ENCODE measurements at places on chromosomes 5 and 9. TPM values are rescaled to one million over a fixed set of nuclear protein-coding genes. Genes with fewer than 3 reads are reported as not detected.

- DNase-seq = no peak
Observed at GRCh38 chr5:163439092-163439425, 1.7 kb downstream of the CCNG1 start.

ZNF346 gene
- 6.2 TPM for total RNA-seq

PCDHA9 gene
- not detected for total RNA-seq

DNA sequence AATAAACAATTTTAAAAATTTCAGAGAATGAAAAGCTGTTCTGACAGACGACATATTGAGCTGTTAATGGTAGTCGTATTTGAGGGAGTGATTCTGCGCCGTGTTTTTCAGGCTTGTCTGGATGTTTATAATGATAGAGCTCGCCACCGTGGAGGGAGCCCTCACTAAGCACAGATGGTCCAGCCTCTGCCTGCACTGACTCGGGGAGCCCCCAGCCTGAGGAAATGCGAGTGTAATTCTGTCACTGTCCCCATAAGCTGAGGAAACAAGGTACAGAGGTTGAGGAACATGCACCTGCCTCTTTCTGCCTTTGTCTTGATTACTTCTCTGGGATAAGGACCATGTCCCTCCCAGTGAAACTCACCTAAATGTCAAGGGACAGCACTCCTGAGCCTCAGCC lies 7.4 kb upstream of the DBH start:
- peak; percentile 15 for DNase-seq

DNA sequence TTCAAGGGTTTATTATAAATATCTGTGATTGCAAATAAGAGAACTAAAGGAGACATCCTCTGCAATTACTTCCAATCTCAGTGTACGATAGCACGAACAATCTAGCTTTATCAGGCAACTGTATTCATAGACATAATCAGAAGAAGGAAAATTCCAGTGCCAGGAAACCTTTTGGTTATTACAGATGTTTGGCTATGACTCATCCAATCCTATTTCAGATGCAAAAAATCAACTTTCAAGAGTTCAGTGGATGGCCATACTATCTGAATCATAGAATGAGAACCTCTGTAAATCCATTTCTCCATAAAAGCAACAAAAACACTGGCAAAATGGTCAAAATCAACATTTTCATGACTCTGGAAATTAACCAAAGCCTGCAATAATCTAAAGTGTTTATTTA lies 37.9 kb downstream of the GAS1 start:
- DNase-seq = no peak

DNA sequence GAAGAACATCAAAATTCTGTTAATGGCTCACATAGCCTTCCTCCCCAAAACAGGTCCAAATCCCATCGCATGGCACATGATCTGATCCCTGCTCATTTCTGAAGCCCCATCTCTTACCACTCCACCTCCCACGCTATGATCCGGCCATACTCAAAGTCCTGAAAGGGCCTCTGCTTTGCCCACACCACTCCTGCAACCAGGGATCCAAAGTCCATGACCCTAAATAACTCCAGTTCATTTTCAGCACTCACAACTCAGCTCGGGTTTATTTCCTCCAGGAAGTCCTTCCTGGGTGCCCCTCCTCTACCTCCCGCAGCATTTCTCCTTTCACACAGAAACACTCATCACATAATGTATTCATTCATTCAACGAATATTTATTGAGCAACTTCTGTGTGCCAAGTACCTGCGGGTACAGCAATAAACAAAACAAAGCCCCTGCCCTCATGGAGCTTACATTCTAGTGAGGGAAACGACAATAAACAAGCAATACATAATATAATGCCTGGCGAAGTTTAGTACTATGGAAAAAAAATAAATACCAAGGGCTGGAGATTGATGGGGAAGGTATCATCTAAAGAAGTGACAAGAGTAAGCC lies 2.7 kb downstream of the TTLL11 start:
- no peak for DNase-seq

ZDHHC11B gene
- total RNA-seq = 14.7 TPM

DNA sequence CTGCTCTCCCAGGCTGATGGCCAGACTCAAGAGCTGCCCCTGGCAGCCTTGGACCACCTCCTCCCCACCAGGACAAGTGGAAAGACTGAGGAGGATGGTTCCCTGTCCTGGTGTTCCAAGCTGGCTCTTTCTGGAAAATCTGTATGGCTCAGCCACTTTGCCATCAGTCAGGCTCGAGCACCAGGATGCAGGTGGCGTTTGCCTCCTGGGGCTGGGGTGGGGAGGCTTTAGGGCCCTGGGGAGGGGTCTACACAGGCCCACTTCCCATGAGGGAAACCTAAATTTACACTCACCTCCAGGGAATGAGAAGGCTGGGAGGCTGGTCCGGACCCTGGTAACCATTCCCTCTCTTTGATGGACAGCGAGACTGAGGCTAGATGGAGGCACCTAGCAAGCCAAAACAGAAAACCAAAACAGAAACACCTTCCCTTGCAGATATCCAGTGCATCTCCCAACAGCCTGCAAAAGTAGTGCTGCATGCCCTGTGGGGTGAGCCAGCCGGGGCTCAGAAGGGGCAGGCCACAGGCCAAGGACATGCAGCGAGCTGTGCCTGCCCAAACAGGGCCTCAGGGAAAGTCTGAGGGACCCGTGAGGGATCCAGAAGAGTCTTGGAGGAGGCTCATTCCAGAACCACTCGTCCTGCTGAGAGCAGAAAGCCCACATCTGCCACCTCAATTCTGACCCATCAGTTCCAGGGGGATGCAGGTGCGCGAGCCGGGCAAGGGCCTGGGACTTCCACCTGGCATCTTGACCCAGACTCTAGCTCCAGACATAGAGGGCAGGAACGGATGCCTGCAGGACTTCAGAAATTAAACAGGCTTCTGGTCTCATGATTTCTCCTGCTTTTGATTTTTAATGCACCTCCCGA lies 5.4 kb upstream of the CSF2 start:
- DNase-seq = no peak

- DNase-seq = peak; percentile 80
Observed at GRCh38 chr9:94603259-94604160, 9.9 kb upstream of the FBP2 start.

DNA sequence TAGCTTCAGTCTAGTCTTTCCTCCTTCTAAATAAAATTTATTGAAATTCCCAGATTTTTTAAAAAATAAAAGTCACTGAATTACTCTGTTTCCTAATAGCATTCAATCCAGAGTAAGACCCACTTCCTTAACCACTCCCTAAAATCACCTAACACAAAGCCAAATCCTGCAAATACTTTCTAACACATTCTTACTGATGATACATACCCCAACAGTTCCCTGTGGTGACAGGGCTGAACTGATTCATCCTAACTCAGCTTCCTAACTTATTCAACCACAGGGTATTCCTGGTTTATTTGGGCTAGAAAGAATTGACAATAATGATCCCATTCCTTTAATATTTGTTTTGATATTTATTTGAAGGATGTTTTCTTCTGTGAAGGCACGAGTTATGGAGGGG lies 40.7 kb upstream of the ZNF300 start:
- no peak for DNase-seq

MAMDC4 gene
- 12.8 TPM for total RNA-seq

GRCh38 chr9:90665072-90665471 lies 22.4 kb upstream of the DIRAS2 start:
- no peak for DNase-seq

C5orf52 gene
- not detected for total RNA-seq

GRCh38 chr9:69585571-69585970 lies 86.6 kb downstream of the APBA1 start:
- no peak for DNase-seq

RFK gene
- 23.9 TPM for total RNA-seq

GRCh38 chr9:127185931-127186781 lies 63.7 kb upstream of the ANGPTL2 start:
- DNase-seq = peak; percentile 92

- no peak for DNase-seq
Observed at GRCh38 chr5:55997742-55998351, 3.1 kb upstream of the IL6ST start.

TEX48 gene
- not detected for total RNA-seq

GRCh38 chr9:131734165-131734610 lies 5.7 kb downstream of the RAPGEF1 start:
- peak; percentile 86 for DNase-seq

TAF1L gene
- not detected for total RNA-seq

GRCh38 chr5:122236270-122237040 lies 75.6 kb upstream of the SNCAIP start:
- no peak for DNase-seq

DNA sequence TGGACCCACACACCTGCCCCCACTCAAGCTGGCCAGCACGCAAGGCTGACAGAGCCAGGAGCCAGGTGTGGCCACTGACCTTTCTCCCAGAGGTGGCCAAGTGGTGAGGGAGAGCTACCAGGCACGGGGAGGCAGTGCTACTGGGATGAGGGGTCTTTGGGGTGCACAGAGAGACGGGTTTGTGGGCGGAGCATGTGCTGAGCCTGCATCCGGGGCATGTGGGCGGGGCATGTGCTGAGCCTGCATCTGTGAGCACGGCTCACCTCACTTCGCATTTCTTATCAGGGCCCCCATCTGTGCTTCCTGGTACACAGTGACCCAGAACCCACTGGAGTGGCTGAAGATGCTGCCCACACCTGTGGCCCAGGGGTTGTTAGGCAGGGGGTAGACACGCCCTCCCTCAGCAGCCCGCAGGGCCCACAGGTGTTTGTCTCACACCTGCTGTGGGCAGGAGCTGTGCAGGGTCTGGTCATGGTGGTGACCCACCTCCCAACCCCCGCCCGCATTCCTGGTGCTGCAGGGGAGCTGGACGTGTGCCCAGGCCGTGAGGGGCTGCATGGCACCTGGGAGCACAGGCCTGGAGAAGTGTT lies 21.5 kb downstream of the CCDC187 start:
- peak; percentile 51 for DNase-seq

WNT8A gene
- not detected for total RNA-seq

DNA sequence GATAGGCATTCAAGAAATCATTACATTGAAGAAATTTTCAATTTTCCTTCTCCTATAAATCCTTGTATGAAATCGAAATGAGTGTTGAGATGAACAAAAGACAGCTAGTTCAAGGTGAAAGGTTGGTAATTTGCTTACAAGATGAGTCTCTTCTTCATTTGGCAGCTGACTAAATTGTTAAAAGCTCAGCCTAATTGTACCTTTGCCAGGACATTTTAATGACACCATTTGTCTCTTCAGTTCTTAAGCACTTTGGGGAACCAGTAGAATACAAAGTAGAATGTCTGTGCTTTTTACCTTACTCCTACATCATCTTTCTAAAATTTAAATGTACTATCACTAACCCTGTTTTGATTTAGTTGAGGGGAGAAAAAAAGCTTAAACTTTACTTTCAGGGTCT lies 59.4 kb downstream of the GRAMD2B start:
- DNase-seq = no peak

DNA sequence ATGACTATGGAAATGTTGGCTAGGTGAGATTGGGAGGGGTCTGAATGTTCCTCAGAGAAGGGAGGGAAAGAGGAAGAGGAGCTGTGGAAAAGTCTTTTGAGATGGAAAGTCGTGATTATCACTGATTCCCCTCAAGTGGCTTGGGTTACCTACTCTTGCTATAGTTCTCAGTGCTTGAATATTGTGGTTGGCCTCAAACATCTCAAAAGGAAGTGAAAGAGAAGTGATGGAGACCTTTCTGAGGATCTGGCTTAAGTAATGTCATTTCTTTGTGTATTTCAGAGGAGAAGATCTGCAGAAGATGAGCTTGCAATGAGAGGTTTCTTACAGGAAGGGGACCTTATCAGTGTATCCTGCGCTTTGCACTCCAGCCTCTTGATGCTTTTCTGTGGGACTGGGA lies 5.5 kb downstream of the EXOSC2 start:
- no peak for DNase-seq

BARHL1 gene
- not detected for total RNA-seq

NEUROG1 gene
- total RNA-seq = not detected

DNA sequence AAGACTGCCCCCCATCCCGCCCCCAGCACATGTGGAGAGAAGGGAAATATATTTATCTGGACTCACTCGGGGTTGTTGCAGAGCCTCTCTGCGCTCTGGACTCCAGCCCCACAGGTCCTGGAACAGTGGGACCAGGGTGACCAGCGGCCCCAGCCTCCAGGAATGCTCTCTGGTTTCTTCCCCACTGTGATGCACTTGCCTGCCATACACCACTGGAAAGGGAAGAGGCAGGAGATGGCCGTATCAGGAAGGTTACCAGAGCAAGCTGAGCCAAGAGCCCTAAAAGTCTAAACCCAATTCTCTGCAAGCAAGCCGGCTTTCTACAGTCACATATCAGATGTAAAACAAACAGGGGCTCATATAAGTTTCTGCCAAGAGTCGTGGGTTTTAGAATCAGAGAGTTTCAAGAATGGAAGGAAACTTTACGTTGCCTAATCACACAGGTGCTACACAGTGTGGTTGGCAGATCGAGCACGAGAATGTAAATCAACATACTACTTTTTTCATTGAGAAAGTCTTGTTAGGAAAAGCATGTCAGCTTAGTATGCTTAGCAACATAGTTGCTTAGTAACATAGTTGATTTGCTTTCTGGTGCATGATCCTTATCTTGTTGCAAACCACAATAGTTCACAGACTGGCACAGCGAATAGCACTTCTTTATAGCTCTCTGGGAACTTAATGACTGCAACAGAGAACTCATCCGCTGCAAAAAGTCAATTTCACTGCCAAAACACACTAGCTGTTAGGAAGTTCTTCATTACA lies 201.2 kb downstream of the TARS1 start:
- no peak for DNase-seq

PCDHGB3 gene
- 7.3 TPM for total RNA-seq

GRCh38 chr9:129811967-129812363 lies 9.0 kb downstream of the TOR1B start:
- no peak for DNase-seq

DNA sequence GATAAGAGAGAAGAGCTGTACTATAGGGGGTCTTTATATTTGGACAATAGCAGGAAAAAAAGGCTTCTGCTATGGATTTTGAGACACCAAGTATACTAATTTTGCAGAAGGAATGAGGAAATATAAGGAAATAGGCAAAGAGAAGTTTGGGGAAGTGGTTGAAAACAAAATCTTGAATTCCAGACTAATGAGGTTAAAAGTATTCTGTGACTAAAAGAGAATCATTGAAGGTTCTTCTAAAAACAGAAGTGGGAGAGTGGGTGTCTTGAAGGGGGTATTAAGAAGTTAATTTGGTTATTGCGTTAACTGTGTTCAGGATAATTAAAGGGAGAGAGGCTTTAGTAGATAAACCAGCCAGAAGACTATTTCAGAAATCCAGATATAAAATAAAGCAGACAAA lies 148.7 kb downstream of the RFK start:
- no peak for DNase-seq

- no peak for DNase-seq
Observed at GRCh38 chr9:137972988-137973470, 95.4 kb downstream of the CACNA1B start.

DNA sequence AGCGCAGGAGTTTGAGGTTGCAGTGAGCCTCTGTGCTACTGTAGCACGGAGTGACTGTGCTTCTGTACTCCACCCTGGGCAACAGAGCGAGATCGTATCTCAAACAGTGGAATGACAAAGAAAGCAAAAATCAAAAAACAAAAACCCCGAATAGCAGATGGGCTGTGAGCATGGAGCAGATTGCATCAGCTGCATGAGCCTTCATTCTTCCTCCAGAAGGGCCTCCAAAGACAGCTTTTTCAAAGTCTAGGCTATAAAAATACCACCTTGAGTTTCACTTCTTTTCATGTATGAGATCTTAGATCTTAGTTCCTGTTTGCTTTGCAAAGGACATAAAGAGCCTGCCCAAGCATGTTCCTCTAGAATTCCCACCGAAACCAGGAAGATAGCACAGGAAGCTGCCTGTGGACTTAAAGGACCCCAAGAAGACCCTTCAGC lies 15.0 kb upstream of the HSPB3 start:
- no peak for DNase-seq
